ENCODE measurements at places on chromosomes 4 and X. TPM values are rescaled to one million over a fixed set of nuclear protein-coding genes. Genes with fewer than 3 reads are reported as not detected.

Gene THAP6
- 5.2 TPM for total RNA-seq

Gene OPRPN
- not detected for total RNA-seq

Gene HOPX
- total RNA-seq, result not detected

Gene SMIM31
- total RNA-seq, result not detected

Gene DAPP1
- total RNA-seq, result not detected

Gene FMR1NB
- total RNA-seq, result not detected

Gene TRIM75
- total RNA-seq, result not detected

Gene RIBC1
- total RNA-seq, result 1.3 TPM

Gene CXorf65
- not detected for total RNA-seq

Gene PCDH7
- total RNA-seq, result 0.12 TPM

Gene PTPN13
- 5.2 TPM for total RNA-seq
